ENCODE measurements at places on chromosomes 4 and X.

DNA sequence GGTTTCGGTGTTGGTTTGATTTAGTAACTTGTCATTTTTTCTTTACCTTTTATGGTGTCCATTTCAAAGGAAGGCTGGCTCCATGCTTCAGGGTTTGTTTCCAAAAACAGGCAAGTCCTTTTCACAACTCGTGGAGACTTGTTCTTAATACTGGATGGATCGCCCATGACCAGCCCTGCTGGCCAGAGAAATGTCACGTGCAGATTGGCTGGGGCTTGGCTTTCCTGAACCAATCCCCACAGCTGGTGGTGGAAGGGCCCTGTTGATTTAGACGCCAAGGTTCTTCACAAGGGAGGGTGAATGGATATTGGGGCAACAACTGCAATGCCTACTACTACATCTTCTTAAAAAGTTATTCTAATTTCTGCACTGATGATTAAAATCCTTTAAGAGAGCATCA is 92.6 kb downstream of the SHROOM3 start:
- no peak for DNase-seq

- DNase-seq, result no peak
Measured at GRCh38 chr4:29128810-29129209, 1591.4 kb upstream of the PCDH7 start.

- DNase-seq, result no peak
Measured at GRCh38 chr4:138330531-138330930, 88.4 kb upstream of the SLC7A11 start.

GRCh38 chr4:1490654-1491327 is 84.5 kb upstream of the NKX1-1 start:
- DNase-seq, result no peak

- DNase-seq, result no peak
Measured at GRCh38 chrX:129581904-129582303, 41.8 kb downstream of the OCRL start.

DNA sequence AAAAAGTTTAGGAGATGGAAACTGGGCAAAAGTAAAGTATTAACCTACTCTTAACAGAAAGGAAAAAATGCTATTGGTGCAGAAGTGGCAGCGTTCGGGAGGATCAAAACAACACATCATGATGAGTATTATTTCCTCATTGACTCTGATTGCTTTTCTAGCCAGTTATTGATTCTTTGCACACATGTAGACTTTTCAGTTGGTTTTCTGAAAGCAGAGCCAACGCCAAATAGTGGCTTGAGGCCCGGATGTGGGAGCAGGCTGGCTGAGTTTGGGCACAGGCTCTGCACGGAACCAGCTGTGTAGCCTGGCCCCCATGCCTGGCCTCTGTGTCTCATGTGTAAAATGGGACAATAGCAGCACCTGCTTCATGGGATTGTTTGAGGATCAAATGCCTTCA is 21.8 kb downstream of the STOX2 start:
- no peak for DNase-seq

DNA sequence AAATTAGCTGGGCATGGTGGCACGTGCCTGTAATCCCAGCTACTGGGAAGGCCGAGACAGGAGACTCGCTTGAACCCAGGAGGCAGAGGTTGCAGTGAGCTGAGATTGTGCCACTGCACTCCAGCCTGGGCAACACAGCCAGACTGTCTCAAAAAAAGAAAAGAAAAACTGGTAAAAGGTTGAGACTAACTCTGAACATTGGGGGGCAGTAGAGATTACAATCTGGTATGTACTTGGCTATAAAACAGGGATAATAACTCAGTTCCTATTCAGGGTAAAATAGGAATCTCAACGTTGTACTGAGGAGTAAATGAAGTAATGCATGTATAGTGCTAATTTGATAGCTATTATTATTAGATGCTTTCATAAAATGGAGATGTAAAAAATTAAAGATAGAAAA is 12.5 kb upstream of the KLF8 start:
- no peak for DNase-seq

- no peak for DNase-seq
Measured at GRCh38 chrX:103475381-103475780, 43.9 kb downstream of the RAB40A start.

DNA sequence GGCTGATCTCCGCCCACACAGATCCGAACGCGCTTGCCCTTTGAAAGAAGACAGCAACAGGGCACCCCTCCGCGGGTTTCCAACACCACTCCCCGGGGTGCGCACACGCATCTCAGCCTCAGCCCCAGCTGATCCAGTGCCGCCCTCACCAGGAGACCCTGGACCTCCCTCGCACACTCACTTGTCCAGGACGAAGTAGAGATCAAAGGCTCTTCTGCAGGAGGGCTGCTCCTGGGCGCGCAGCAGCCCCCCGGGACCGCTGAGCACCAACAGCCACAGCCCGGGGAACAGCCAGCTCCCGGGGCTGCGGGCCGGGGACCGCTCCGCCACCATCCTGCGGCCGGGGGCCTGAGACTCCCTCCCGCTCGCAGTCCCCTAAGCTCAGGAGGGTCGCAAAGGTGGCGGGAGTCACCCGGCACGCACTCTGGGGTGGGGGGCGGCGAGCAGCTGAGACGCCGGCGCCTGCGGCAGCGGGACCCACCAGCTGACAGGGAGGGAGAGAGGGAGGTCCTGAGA is 743 bp downstream of the ANTXR2 start:
- DNase-seq, result peak; percentile 80

DNA sequence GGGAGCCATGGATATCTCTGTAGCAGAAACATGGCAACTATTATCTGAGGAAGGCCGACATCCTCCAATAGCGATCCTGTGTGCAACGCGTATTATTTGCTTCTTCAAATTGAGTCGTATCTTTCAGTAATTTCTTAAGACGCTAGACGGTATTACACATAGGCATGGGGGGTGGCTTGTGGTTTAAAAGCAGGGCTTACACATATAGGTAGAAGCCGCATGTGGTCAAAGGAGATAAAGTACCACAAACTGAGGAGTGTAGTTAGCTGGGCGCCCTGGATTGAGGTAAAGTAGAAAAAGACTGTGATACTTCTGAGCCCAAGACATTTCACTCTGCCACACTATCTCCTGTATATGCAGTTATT is 94.6 kb downstream of the SORBS2 start:
- DNase-seq, result no peak

GRCh38 chr4:53914313-53915016 is 149.9 kb downstream of the CHIC2 start:
- DNase-seq, result no peak

GRCh38 chrX:18351784-18352183 is 2.7 kb downstream of the SCML2 start:
- DNase-seq, result no peak
